Epithelial cell of prostate (primary cell): ENCODE measurements at places on chromosomes 16 and 17.

DNA sequence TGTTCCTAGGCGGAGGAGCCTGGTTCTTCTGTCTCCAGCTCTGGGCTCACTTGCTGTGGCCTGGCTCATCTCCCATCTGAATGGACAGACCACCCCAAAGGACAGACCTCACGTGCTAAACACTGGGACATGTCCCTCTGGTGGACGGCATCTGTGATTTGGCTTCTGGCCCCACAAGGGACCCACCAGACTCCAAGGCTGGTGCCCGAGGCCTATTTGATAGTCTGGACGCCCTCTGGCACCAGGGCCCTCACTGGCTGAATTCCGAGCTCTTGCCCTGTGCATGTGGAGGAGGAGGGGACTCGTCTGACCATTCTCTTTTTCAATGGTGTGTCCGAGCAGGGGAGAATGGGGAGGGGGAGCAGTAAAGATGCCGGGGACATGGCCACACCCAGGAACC, 62.8 kb upstream of the LGALS9 start:
- DNase-seq: no peak

- no peak for DNase-seq
Observed at GRCh38 chr16:51440131-51440889, 289.2 kb upstream of the SALL1 start.

- DNase-seq: no peak
Observed at GRCh38 chr16:86077243-86077940, 178.4 kb downstream of the IRF8 start.

- no peak for DNase-seq
Observed at GRCh38 chr16:67184453-67184994, 761 bp upstream of the MATCAP1 start.

DNA sequence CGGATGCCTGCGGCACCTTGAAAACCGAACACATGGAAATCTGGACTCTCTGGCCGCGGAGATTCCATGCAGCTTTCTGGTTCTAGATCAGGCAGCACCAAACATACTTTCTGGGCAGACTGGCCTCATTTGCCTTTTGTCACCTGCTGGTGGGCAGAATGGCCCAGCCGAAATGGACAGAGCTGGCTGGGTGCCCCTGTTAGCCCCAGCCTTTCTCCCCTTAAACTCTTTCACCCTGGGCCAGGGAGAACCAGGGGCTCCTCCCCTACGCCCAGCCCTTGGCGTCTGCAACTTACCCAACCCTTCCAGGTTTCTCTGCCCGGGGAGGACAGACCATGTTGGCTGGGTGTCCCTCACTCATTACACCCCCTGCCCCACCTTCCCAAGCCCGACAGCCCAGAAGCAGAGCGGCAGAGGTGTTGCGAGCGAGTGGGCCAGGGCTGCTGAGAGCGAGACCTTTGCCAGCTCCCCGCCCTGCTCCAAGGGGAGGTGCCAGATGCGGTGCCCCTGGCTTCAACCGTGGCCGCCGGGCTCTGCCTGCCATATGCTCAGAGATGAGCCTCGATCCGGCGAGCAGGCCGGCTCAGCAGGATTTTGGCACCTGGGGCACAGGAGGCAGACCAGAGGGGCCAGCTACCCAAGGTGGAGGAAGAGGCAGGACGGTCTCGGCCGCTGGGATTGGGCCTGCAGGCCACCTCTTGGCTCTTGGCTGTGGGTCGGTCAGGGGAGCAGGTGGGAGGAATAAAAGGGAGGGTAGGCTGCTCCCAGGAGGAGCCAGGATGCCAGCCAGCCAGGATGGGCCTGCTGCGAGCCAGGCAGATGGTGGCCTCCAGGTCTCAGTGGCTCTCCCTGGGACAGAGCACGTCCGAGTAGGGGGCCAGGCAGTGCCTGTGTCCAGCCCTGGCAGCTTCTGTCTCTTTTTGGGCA, 191.3 kb downstream of the NTN1 start:
- no peak for DNase-seq

GRCh38 chr16:68236137-68236825, 354 bp upstream of the ESRP2 start:
- DNase-seq: peak; percentile 69
